ENCODE measurements at places on chromosomes 7 and 10.

GRCh38 chr7:116709336-116709735 lies 37.3 kb downstream of the MET start:
- DNase-seq, result no peak

DNA sequence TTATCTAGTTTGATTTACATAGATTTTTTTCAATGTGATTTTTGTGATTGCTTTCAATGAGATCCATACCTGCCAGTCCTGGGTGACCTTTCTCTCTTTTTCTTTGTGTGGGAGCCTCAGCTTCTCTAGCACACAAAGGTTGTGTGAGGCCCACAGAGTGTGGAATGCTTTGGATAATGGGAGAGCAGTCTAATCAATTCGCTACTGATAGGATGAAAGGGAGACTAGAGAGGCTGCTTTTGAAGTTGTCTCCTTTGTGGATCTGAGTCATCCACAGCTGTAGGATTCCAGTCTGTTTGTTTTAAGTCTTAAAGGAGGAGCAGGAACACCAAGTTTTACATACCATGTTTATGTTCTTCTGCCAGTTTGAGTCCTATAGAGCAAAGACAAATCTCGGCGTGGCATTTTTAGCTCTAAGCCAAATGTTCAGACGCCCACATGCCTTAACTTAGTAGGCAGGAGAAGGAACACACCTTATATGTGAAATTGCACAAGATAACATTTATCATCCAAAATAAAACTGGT lies 330.0 kb downstream of the ARL4A start:
- no peak for DNase-seq

GRCh38 chr7:26081638-26082037 lies 70.4 kb upstream of the NFE2L3 start:
- DNase-seq, result no peak

- DNase-seq, result no peak
Measured at GRCh38 chr10:124671486-124672075, 72.6 kb downstream of the FAM53B start.

- DNase-seq, result no peak
Measured at GRCh38 chr10:17316488-17317170, 88.6 kb downstream of the VIM start.

- DNase-seq, result peak; percentile 13
Measured at GRCh38 chr10:109914966-109915365, 8.3 kb downstream of the XPNPEP1 start.

DNA sequence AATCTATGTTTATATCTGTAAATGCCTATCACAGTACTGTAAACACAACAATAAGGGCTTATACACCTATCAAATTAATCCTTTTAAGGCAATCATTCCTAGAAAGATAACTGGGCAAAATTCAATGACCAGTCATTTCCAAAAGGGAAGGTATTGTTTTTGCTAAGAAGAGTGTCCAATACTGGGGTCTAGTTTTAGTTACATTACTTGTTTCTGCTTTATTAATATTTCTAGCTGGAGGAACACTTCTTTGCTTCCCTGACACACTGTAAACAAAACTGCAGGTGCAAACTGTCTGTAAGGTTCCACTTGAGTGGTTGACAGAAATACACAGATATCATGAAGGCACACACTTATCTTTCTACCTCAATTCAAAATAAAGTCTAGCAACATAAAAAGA lies 84.2 kb upstream of the FAM133B start:
- DNase-seq, result no peak

DNA sequence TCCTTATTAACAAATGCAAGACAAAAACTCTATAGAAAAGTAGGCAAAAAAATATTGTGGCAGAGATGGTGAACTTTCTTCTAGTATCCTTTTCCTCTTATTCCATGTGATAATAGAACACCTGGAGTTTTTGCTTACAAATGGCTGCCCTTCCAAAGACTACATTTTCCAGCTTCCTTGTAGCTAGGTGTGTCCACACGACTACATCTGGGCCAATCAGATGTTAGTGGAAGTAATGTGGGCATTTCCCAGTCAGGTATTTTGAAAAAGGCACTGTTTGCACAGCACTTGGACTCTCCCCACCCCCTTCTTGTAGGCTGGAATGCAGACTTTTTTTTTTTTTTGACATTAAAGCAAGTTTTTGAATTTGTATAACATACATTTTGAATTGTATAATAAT lies 105.5 kb upstream of the TBX20 start:
- DNase-seq, result no peak

DNA sequence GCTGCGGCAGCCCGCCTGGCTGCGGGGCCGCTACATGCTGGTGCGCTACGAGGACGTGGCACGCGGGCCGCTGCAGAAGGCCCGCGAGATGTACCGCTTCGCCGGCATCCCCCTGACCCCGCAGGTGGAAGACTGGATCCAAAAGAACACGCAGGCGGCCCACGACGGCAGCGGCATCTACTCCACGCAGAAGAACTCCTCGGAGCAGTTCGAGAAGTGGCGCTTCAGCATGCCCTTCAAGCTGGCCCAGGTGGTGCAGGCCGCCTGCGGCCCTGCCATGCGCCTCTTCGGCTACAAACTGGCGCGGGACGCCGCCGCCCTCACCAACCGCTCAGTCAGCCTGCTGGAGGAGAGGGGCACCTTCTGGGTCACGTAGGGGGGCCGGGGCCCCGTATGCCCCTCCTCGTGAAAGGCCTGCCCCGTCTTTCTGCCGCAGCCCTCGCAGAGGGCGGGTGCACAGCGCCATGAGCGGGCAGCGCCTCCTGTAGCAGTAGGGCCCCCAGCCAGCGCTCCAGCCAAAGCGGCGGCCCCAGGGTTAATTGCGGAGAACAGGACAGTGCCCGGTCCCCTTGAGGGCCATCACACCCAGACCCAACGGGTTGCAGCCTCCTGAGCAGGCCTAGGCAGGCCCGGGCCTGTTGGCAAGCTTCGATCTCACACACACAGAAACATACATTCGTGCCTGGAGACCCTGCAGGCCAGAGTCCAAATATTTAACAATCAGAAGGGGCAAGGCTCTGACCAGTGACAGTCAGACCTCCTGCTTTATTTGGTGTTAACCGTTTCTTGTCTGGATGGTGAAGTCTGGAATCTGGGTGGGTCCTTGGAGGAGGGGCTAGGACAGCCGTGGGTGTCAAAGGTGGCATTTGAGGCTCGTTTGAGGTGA lies 44.1 kb downstream of the CHST3 start:
- no peak for DNase-seq

DNA sequence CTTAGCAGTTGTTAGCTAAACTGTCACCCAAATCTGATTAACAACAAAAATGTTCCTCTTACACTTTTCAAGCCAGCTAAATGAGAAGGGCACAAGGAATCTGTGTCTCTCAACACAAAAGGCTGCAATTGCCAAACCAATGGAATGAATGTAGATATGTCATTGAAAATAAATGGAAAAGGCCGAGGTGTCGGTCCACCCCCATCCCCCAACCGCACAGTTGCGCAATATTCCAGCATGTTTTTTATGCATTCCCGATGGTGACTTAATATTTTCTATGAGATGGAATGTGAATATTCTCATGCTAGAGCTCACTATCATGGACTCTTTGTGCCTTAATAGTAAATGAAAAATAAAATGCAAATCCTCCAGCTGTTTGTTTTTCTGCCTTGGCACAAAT lies 181.6 kb upstream of the LRGUK start:
- no peak for DNase-seq

DNA sequence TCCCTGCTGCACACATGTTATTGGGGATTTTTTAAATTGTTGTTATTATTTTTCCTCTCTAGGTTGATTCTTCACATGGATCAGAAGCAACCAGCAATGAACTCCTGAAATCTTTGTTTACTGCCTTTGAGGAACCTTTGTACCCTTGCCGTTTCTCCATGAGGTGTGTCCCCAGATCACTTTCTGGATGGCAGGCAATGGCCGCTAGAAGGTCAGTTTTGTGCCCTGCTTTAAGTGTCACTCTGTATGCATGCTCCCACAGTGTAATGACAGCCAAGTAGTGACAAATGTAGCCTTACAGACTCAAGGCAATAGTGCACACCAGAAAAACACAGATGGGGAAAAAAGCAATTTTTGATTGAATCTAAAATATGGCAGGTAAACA lies 47.7 kb upstream of the NRP1 start:
- no peak for DNase-seq

- no peak for DNase-seq
Measured at GRCh38 chr7:98221611-98222532, 10.6 kb downstream of the BHLHA15 start.

- no peak for DNase-seq
Measured at GRCh38 chr7:85474234-85474633, 287.4 kb upstream of the SEMA3D start.

DNA sequence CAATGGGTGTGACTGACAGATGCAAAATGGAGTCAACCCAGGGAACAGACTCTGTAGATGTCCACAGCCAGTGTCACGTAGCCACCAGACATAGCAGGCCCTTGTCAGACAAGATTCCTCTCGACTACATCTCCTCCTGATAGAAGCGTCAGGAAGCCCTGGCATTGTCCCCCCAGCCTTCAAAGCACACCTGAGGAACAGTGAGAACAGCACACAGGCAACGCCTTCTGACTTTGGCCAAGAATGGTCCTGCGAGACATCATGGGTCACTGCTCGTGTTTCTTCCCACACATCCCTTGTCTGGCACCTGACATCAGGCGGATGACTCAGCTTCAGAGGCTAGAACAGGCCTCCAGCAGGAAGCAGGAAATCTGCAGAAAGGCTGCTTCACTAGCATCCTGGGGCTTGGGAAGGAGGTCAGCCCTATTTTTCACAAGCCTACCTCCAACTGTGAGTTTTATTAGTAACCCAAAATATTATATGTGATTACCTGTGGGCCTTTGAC lies 52.8 kb upstream of the GPR26 start:
- DNase-seq, result no peak

DNA sequence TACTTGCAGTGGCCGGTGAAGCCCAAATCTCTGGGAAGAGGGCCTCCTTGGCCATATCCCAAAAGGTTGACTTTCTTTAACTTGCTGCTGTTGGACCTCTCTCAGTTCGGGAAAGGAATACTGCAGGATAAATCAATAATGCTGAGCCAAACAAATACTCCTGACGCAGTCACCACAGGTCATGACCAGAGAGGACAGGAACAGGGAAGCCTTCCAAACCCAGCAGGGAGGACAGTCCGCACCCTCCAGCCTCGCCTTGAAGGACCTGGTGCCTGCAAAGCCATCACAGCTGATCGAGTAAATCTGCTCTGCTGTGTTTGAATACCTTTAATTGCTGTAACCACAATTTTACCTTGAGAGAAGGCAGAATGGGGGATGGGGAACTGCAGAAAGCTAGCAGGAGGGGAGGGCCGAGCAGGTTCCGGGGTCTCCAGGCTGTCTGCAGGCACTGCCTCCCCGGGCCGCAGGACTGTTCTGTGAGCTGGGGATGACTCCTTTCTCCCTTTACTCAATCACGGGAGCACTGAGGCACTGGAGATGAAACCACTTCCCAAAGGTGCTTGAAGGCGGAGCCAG lies 20.8 kb upstream of the INSIG1 start:
- no peak for DNase-seq

- no peak for DNase-seq
Measured at GRCh38 chr10:30176776-30177533, 117.6 kb upstream of the JCAD start.
